ENCODE measurements at places on chromosomes 12 and 14.

DNA sequence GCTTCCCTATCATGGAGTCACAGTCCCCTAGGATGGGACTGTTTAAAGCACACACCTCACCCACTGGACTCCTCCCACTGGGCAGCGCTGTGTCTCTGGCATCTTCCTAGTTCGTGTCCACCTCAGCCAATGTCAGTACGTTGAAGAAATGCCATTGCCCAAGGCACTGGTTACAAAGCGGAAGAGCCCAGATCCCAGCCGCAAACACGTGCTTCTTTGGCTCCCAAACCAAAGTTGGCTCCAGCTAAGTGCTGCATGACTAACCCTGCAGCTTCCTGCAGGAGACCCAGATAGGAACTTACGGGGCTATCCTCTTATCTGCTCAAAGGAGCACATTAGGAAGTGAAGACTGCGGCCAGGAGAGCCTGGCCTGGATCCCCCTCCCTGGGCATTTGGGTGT, 9.3 kb downstream of the SYNE3 start:
- no peak for DNase-seq

GRCh38 chr12:1351926-1352325, 242.5 kb downstream of the FBXL14 start:
- DNase-seq = no peak

GRCh38 chr14:101188571-101188915, 285.0 kb upstream of the RTL1 start:
- no peak for DNase-seq

DNA sequence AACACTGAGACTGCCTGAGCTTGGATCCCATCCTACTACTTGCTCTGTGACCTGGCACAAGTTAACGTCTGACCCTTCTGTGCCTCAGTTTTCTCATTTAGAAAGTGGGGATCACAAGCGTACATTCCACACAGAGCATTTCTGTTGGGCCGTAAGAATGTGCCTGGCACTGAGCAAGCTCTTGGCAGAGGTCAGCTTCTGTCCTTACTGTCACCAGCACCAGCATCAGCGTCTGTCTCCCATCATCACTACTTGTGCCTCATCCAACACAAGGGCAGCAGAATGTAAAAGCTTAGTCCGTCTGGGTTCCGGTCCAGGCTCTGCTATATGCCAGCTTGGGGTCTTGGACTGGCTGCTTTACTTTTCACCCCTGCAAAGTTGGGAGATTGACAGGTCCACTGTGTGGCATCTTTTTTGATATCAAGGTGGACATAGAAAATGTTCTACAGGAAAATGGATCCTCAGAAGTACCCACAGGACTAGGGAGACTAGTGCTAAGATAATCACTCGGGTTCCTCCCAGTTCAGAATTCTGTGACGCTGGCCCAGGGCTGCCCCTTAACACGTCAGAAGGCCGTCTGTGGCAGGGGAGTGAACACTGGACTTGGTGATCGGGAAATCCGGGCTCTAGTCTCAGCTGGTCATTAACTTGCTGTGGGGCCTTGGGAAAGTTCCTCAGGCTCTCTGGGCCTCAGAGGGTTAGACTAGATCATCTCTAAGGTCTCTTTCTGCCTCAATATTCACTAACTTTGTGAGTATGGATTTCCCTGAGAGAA, 65.9 kb downstream of the CACNA1C start:
- no peak for DNase-seq

DNA sequence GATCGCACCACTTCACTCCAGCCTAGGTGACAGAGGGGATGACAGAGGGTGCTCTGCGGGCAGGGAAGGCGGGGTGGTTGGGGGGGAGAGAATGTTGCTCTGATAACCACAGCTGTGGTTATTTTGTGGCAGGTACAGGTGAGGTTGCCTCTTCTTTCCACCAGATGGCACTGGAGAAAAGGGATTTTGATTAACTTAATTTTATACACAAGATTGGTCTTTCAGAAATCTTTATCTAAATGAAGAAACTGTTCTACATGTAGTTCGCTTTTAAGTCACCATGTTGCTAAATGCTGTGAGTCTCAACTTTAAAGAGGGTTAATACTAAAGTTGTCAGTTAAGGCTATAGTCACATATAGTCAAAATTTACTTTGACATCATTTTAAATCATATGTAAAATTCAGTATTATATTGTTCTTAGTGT, 25.7 kb downstream of the FGF23 start:
- DNase-seq = no peak

- DNase-seq = no peak
Observed at GRCh38 chr12:123715195-123715594, 3.0 kb downstream of the ATP6V0A2 start.

GRCh38 chr12:89863493-89863938, 154.9 kb upstream of the ATP2B1 start:
- DNase-seq = no peak

DNA sequence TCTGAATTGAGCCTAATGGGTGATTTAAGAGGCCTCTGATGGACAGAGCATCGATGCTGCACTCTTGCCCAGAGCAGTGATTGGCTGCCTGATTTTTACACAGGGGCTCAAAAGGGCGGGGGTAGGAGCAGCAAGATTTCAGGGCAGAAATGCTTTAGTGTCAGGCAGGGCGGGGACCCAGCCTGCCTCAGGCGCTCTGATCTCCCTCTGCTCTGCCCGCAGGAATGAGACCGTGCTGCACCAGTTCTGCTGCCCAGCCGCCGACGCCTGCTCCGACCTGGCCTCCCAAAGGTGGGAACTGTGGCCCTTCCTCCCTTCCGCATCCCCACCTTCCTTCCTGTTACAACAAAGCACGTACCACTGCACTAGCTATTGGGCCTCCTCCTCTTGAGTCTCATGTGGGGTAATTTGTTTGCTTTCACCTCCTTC, 32.4 kb downstream of the IQSEC3 start:
- no peak for DNase-seq

DNA sequence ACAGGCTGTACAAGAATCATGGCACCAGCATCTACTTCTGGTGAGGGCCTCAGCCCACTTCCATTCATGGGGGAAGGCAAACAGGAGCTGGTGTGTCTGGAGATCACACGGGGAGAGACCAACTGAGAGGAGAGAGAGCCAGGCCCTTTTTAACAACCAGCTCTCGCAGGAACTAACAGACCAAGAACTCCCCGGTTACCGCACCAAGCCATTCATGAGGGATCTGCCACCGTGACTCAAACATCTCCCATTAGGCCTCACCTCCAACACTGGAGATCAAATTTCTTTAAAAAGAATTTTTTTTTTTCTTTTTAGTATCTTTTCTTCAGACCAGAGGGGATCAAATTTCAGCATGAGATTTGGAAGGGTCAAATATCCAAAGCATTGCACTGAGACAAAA, 16.7 kb upstream of the AQP2 start:
- DNase-seq = no peak

DNA sequence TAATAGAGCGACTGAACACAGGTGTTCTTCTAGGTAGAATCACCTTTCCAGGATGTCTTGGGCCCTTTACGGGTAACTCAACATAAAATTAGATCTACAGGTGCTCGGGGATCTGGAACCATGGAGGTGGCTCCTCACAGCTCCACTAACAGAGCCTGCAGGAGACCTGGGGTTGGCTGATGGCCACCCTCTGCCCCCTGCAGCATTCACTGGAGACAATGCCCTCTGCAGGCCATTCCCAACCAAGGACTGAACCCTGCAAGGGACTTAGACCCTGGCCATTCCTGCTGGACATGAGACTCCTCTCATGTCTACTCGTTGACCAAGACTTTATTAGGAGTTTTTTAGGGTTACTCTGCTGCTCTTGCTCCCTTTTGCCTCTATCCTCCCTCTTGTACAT, 58.5 kb upstream of the PPP4R3A start:
- DNase-seq = no peak

- no peak for DNase-seq
Observed at GRCh38 chr14:101352567-101352966, 208.7 kb upstream of the DIO3 start.

GRCh38 chr12:41531147-41531829, 343.2 kb downstream of the PDZRN4 start:
- no peak for DNase-seq

DNA sequence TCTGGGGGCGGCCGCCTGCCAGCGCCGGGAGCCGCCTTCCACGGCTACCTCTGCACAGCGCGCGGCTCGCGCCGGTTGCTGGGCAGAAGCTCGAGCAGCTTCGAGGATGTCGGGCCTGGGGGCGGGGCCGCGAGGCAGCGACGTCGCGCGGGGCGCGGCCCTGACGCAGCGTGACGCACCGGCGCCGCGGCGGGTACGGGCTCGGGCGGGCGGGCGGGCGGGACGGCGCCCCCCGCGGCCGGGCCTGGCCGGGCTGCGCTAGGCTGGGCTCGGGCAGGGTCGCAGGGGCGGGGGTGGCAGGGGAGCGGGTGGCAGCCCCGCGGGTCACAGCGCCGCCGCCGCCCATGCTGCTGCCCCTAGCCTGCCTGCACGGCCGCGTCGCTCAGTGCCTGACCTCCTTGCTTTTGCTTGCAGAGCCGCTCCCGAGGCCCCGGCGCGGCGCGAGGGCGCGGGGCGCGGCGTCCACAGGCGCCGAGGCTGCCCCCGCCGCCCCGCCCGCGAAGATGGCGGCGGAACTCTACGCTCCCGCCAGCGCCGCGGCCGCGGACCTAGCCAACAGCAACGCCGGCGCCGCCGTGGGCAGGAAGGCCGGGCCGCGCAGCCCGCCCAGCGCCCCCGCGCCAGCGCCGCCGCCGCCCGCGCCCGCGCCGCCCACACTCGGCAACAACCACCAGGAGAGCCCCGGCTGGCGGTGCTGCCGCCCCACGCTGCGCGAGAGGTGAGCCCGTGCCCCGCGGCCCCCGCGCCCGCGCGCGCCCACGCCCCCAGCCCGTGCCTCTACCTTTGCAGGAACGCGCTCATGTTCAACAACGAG, at the start of gene BTBD6:
Gene BTBD6 (plus strand): TSS at position 166 of the 814 bp plus-strand sequence. CDS start 179 bp downstream, at position 345.
- peak; percentile 98 for DNase-seq

DNA sequence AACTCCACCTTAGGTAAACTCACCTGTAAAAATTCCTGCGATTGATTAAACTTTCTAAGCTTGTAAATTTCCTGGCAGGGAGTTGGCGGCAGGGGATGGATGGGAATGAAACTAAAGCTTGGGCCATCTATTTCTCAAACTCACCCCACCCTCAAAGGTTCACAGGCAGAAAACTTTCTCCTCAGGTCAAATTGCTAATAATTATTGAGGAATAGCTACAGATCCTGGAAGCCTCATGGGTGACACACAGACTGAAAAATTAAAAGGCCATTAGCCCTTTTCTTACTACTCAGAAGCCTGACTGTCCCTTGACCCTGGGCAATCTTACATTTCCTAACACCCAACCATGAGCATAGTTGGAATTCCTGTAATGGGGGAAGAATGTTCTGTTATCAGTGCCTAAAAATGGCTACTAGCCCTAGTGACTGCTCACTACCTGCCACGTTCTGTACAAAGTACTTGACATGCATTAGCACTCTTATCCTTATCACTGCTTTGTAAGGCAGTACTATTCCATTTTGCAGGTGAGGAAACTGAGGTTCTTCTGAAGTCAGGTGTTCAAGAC, 12.4 kb upstream of the SYNDIG1L start:
- no peak for DNase-seq

GRCh38 chr12:8913702-8914032, 642 bp upstream of the PHC1 start:
- no peak for DNase-seq

DNA sequence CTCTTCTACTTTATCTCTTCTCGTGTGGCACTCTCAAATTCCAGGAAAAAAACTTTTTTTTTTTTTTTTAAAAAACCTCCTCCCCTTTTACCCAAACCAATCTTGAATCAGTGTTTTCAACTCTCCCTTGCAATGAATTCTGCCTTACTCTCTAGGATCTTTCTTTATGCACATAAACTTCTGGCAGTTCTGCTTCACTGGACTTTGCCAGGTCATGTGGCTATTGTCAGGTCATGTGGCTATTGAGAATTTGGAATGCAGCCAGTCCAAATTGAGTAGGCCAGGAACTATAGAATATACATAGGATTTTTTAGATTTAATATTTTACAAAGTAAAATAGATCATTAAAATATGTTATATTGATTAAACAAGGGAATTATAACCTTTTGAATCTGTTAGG, 218.2 kb downstream of the TMTC3 start:
- DNase-seq = no peak

- DNase-seq = peak; percentile 37
Observed at GRCh38 chr12:32390572-32391219, 8.7 kb upstream of the FGD4 start.

DNA sequence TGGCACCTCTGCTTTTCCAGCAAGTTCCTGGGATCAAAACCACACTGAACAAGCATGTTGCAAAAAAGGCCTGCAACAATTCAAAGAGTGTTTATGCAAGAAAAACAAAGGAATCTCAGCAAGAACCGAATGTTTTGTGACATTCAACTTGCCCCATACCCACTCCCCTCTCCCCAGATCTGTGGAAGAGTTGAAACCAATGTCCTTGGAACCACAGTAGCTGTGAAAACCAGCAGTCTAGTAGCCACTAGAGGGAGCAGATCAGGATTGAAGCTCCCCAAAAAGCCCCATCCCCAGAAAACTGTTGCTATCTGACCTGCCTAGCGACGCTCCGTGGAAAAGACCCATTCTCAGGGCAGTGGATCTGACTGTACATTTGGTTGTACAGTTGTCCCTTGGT, 27.1 kb downstream of the PRKAB1 start:
- DNase-seq = no peak

GRCh38 chr12:109545826-109546225, 27.5 kb downstream of the MMAB start:
- DNase-seq = no peak

GRCh38 chr12:107526555-107527180, 158.9 kb upstream of the PWP1 start:
- no peak for DNase-seq

GRCh38 chr12:22856178-22856577, 231.2 kb downstream of the ETNK1 start:
- DNase-seq = no peak

DNA sequence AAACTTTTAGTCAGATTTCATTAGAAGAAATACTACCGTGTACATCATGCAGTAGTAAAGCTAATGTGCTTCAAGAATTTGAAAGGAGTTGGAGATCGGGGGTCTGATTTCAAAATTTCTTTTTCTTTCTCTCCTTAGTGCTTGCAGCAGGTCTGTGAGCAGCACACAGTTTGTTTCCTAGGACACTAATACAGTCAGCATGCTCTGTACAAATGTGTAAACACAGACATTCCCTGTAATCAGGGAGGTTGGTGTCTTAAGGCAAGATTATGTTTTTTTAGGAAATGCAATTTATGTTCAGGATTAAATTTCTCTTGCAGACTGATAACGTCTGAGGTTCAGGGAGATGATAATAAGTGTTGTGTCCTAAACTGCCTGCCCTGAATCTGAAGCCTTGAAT, 142.7 kb downstream of the ALX1 start:
- DNase-seq = no peak

DNA sequence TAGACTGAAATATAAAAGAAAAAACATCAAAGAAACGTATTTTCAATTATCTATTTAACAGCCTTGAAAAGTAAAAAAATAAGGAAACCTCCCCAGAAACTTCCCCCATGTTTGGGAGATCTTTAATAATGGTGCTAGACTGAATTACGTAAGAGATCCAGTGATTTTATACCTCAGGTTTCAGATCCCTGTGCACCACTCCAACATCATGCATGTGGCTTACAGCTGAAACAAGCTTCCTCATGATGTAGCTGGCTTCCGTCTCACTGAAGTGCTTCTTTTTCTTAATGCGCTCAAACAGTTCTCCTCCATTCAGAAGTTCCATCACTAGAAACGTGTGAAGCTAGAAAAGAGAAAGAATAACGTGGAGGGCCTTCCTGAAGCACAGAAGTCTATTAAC, 78.0 kb upstream of the TTC7B start:
- no peak for DNase-seq
